Cerebellum (tissue), 4 donors: ENCODE measurements at places on chromosomes 2 and 18.
A peak's percentile ranks its signal among the peaks of the same experiment; 100 is the strongest.

- DNase-seq: peak; percentile 1
These were observed 198.5 kb upstream of the ITGA4 start for GRCh38 chr2:181258720-181259119.

DNA sequence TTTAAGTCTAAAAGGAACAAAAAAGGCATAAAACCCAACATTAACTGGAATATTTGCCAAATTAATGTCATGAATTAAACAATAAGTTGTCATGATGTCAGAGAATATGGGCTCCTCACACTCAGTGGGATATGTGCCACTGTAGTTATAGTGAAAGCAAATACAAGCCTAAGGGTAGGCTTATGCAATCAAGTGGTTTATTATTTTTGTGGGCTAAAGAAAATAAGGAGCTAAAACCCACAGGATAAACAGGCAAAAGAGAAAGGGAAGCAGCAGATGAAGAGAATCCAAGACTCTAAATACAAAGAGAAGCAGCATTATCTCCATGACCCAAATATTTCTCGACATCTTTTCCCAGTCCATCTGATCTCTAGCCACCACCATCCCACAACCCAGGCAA, 17.5 kb downstream of the YWHAQ start:
- no peak for DNase-seq

- no peak for DNase-seq
These were observed 19.7 kb upstream of the DAPL1 start for GRCh38 chr2:158775273-158776027.

DNA sequence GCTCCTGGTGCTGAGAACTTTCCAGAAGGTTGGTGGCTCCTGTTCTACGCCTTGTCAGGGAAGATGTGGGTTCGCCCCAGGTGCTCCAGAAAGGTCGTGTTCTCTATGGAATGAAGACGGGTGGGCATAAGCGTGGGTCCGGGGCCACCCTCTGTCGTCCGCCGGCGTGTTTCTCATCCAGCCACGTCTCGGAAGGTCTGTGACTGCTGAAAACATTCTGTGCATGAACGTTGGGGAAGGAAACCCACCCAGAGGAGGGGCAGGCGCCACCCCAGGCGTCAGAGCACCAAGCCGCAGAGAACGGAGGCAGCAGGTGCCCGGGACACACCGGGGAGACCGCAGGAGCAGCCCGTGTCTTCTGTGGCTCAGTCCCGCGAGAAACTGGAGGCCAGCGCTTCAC, 118.2 kb downstream of the RTP5 start:
- DNase-seq: no peak

DNA sequence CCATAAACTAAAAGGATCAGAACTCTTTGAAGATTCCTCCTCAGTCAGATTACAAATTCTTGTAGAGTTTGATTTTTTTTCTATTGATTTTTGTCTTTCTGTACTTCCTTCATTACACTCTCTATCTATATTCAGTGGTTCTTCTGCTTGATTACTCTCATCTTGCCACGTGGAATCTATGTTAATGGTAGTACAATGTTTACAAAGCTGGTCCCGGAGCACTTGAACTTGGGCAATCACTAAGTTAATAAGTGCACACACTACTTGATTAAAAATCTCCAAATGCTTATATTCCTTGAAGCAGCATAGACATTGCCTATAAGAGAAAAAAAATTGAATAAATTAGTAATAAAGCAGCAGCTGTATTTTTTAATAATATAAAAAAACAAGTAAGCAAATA, 65.1 kb downstream of the USP34 start:
- DNase-seq: no peak

DNA sequence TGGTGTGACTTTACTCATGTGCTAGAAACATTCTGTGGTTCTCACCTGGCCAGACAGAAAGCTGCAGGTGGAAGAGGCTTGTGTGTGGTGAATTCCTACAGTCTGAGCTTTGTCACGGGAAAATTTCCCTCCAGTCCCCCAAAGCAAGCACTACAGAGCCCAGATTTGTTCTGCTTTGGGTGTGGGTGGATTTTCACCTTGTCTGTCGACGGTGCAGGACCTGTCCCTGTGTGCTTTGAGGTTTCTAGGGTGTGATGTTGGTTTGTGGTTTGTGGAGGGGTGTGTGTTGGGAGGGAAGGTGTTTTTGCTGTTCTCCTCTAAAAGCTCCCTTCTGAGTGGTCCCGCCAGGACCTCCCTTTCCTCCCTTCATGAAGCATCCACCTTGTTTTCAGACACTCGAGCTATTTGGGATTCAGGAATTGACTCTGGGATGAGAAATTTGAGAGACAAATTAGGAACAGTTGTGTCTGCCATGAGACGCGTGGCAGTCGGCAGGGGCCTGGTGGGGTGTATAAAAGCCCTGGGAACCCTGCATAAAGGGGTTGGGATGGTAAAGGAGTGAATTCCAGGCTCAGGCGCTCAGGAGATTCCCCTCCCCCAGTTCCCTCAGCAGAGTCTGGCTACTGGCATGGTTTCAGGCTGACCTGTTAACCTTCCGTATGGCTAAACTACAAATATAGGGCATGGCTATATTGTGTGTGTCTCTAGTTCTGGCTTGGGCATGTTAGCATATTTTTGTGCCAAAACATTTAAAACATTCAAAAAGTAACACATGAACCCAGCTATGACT, 65.5 kb downstream of the DGKD start:
- peak; percentile 55 for DNase-seq
